CD4-positive, alpha-beta T cell treated with Interleukin-17A for 1 hour (primary cell): ENCODE measurements at places on chromosomes 2 and 18.

GRCh38 chr2:45736757-45737704 is 85.6 kb downstream of the PRKCE start:
- DNase-seq = no peak

- DNase-seq = no peak
Observed at GRCh38 chr2:31568585-31569201, 12.0 kb downstream of the SRD5A2 start.

DNA sequence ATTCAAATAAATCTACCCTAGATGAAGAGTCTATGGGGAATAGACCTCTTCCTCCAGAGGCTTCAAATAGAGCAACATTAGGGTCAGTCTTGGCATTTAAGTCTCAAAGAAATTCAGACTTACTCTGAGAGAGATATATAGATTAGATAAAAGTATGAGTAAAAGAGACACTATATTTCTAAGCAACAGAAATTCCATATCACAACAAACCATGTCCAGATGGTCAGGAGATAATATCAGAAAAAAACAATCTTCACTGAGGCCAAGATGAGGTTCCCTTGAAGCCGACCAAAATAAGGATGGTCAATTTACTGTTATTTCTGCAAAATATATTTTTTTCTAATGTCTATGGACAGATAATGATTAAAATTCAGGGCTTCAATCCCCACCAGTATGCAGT is 89.1 kb upstream of the NOSTRIN start:
- DNase-seq = no peak

DNA sequence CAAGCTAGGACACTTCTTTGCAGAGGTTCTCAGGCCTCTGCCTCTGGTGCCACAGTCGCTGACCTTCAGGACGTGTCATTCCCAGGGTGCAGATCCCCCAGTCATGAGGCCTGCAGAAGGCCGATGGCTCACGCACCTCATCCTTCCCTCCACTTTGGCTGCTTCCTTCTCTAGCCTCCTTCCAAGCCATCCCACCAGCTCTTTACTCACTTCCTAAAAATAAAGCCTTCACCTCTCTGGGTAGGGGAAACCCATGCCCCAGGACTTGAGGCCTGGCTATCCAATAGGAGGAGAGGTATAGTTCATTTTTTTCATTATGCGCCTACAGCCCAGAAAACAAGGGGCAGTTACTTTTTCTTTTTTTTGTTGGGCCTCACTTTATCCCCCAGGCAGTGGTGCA is 91.4 kb downstream of the B3GNT2 start:
- no peak for DNase-seq

DNA sequence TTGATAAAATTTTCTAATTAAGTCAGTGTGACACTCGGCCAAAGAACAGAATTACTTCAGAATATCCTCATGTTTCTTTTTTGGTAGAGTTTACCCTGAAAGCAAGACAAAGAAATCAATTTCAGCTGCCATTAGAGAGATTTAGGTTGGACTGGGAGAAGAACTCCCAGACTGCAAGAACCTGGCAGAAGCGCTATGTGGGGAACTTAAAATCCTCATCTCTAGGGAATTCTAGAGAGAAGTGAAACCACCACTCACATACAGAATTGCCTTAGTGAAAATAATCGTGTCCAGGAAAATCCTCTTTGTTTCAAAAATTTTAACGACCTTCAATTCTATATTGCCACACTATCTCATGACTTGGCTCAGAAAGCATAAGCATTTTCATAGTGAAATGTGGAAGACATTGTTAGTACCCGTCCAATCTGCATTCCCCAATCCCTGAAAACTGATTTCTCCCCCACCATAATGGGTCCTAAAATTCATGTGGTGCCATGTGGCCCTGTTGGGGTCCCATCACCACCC is 297.3 kb upstream of the MEIS1 start:
- DNase-seq = no peak

GRCh38 chr2:174024524-174025270 is 59.5 kb upstream of the SP3 start:
- DNase-seq = no peak

- DNase-seq = no peak
Observed at GRCh38 chr2:85998071-85998991, 107.4 kb downstream of the POLR1A start.

DNA sequence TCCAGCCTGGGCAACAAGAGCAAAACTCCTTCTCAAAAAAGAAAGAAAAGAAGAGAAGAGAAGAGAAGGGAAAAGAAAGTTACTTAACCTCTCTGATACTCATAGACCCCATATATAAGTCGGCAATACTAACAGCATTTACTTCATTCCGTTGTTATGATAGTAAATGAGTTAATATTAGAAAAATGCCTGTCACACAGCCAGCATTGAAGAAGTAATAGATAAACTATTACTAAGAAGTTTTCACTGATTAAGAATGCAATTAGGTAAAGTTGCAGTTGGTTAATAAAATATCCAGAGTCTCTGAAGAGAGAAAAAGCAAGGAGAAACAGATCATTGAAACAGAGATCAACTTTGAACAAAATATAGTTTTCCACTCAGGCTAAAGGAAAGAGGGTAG is 161.3 kb upstream of the UBE2E3 start:
- no peak for DNase-seq

DNA sequence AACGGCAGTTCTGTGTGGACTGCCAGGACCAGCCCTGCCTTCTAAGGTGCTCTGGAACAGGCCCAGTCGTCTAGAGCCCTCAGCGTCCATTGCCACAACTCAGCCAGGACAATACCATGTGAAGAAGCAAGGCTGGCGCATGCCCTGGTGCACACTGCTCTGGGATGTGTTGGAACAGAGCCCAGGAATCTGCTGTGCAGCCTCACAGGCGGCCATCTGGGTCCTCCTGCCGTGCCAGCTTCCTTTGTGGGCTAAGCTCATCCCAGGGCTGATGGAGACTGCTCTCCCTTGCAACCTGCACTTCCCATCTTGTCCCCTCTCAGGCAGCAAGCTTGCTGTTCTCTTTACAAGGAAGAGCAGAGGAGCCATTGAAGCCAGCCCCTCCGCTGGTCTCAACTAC is 246.4 kb upstream of the PXDN start:
- DNase-seq = no peak

DNA sequence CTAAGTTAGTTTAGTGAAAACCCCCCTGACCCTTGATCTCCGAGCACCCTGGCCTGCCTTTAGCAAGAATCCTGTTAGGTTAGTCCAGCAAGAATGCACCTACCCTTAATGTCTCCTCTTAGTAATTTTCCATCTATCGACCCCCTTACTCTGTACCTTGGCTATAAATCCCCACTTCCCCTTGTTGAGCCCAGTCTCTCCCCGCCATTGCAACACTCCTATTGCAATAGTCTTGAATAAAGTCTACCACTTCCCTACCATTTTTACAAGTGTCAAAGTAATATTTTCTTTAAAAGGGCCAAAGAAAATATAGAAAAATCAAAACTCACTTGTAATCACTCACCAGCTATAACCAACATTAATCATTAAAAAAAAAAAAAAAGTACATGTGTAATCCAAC is 4.2 kb upstream of the ZBTB7C start:
- DNase-seq = no peak

GRCh38 chr18:48729404-48729803 is 190.6 kb downstream of the CTIF start:
- no peak for DNase-seq

DNA sequence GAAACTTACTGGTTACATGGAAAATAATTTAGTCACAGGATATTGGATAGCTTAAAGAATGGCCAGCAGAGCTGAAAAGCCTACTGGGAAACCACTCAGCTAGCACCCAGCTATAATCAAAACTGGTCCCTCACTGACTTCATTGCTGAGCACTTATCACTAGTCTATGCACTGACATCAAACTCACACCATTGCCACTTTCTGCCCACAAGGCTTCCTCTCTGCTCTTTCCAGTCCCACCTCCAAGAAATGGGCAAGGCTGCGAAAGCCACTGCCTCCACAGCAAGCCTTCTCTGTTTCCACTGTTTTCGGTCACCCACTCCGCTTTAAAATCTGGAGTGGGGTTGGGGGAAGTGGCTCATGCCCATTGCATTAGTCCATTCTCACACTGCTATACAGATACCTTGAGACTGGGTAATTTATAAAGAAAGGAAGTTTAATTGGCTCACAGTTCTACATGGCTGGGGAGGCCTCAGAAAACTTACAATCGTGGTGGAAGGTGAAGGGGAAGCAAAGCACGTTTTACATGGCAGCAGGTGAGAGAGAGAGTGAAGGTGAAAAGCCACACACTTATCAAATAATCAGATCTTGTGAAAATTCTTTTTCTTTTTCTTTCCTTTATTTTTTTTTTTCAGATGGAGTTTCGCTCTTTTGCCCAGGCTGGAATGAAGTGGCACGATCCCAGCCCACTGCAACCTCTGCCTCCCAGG is 77.0 kb upstream of the CERS6 start:
- peak; percentile 47 for DNase-seq

DNA sequence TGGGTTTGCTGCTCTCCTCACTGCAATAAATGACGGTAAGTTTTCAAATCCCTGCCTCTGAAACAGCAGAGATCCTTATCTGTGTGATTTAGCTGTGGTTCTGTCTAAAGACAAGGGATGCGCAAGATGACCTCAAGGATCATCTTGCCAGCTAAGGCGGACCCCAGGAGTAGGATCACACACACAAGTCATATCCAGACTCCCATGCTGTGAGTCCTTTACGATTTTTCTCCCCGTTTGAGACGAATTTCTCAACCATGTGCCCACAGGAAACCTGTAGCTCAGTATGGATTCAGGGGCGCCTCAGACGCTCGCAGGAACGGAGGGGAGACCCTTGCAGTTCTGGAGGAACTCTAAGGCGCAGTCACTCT is 11.1 kb upstream of the DCTN1 start:
- peak; percentile 10 for DNase-seq

GRCh38 chr2:36613801-36614200 is 15.8 kb upstream of the FEZ2 start:
- DNase-seq = no peak

DNA sequence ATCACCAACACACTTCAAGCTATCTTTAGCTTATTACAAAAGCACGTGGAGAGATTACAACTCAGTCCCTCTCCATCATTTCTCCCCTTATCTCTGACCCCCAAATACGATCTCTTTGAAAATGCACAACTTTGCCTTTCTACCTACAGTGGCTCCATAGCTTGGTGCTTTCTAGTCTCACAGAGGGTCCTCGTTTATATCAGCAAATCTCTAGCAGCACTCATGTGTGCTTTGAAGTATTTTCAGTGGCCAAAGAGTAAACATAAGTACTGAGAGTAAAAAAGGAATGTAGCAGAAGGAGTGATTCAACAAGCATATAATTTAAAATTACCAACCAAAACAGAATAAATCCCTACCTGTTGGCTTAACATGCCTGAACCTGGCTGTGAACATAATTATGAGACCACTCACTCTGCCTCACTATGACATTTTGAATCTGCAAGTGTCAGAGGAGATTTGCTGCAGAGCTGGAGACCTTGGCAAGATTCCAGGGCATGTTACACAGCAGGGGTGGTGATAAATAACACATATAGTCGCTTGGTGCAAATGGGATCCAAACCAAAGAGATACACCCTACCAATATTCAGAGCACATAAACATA is 54.6 kb downstream of the LAMA3 start:
- no peak for DNase-seq

DNA sequence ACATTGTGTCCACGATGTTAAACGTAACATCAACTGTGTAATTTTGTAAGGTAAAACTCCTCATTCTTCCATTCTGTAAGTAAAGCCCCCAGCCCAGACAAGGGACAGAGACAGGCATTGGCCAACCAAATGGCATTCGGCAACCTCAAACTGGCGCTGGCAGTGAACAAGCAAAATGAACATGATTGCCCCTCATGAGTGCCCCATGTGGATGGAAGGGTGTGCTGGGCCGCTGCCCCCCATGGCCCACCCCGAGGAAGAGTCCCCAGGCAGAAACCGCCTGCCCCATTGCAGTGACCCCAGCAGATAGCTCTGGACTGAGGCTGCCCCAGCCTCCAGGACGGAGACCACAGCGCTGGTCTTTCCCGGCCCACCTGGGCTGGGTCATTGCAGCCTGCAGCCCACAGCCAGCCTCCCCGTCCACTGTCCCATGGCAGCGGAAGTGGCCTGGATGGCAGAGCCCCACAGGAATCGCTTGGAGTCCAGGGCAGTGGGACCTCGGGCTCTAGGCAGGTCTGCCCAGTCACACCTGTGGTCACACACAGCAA is 220.2 kb downstream of the HDAC4 start:
- DNase-seq = no peak
